ENCODE measurements at places on chromosomes 11 and 22.

GRCh38 chr11:2737226-2737590 lies 37.4 kb upstream of the KCNQ1OT1 start:
- no peak for DNase-seq

DNA sequence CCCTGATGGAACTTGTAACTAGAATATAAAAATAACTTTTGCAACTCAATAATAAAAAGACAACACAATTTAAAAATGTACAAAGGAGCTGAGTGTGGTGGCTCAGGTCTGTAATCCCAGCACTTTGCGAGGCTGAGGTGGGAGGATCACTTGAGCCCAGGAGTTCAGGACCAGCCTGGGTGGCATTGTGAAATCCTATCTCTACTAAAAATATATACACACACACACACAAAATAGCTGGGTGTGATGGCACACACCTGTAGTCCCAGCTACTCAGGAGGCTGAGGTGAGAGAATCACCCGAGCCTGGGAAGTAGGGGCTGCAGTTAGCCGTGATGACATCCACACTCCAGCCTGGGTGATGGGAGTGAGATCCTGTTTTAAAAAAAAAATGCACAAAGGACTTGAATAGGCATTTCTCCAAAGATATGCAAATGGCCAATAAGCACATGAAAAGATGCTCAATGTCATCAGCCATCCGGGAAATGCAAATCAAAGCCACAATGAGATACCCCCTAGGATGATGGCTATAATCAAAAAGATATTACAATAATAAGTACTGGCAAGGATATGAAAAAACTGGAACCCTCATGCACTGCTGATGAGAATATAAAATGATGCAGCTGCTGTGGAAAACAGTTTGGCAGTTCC lies 59.8 kb upstream of the SEPTIN5 start:
- no peak for DNase-seq

DNA sequence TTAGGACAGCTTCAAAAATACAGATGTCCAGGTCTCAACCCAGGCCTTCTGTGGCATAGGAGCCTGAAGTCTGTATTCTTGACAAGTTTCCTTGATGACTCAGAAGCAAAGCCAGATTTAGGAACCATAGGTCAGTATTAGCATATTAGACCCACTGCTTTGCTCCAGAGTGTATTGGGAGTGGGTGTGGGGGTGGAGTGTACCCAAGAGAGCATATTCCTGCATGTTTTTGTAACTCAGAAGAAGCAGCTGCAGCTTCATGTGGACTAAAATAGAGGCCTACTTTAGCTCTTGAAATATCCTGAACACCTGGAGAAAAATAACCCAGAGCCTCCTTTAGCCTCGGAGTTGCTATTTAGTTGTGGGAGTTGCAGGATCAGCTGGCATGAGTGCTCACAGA lies 106.7 kb downstream of the CCDC81 start:
- DNase-seq, result no peak

- DNase-seq, result no peak
These were observed 404.5 kb downstream of the LARGE1 start for GRCh38 chr22:33515795-33516194.

- DNase-seq, result no peak
These were observed 339.5 kb upstream of the CADM1 start for GRCh38 chr11:115843685-115844084.

- no peak for DNase-seq
These were observed 864 bp upstream of the EHBP1L1 start for GRCh38 chr11:65574811-65575567.

DNA sequence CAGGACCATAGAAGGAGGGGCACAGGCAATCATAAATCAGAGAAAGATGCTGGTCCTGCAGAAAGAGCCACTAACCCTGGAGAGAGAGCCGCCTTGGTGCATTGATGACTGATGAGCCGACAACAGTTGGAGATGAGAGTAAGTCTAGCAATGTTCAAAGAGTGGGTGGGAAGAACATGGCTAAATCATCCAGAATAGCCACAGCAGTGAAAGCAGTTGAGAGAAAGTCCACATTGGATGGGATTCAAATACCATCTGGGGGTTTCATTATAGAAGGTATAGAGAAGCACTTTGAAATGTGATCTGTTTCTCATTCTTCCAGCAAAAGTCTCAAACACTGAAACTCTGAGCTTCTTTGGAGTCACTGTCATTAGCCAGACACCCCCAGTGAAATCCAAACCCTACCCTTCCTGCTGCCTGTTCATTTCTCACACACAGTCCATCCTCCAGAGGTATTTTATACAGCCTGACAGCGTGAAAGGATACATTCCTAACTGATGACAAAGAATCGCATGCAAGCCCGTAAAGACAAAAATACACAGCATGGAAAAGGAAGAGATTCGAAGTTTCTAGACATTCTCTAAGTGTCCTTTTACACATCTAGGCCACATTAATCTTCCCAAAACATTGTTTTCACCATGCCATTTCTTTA lies 303.1 kb upstream of the MPPED2 start:
- DNase-seq, result peak; percentile 22

DNA sequence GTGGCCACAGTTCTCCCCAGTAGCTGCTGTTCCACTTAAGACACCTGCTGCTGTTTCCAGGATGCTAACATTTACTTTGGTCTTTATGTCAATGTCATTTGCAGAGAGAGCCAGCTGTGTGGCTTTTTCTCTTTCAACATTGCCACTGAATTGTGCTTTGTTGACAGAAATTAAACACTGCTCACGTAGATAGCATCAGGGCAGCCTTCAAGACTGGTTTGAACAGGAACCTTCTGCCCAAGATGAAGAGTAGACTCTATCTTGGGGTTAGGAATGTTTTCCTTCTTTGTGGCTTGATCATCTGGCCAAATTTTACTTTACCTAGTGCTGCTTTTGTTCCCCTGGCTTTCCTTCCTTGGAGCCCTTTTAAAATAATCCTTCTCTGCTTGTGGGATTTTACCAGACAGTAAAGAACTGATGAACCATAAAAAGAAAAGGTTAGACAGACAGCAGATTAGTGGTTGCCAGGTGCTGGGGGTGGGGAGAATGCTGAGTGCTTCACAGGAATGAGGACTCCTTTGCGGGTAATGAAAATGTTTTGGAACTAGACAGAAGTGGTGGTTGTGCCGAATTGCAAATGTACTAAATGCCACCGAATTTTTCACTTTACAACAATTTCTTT lies 22.7 kb upstream of the XBP1 start:
- DNase-seq, result no peak

- DNase-seq, result peak; percentile 69
These were observed 113.5 kb downstream of the SLC1A2 start for GRCh38 chr11:35305670-35306382.

DNA sequence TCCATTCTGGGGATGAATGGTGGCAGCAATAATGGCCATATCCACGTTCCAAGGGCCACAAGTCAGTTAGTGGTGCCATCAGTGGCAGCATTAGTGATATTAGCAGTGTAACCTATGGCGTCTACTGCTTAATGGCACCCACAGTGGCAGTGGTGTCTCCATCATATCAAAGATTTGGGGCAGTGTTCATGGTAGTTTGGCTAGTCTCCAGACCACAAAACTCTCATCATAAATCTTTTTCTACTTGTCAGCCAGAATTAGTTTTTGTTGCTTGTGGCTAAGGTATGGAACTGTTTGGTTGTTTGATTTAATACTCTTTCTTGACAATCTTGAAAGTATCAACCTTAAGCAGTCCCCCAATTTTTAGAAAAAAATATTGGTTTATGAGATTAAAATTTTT lies 45.1 kb upstream of the DEUP1 start:
- no peak for DNase-seq

DNA sequence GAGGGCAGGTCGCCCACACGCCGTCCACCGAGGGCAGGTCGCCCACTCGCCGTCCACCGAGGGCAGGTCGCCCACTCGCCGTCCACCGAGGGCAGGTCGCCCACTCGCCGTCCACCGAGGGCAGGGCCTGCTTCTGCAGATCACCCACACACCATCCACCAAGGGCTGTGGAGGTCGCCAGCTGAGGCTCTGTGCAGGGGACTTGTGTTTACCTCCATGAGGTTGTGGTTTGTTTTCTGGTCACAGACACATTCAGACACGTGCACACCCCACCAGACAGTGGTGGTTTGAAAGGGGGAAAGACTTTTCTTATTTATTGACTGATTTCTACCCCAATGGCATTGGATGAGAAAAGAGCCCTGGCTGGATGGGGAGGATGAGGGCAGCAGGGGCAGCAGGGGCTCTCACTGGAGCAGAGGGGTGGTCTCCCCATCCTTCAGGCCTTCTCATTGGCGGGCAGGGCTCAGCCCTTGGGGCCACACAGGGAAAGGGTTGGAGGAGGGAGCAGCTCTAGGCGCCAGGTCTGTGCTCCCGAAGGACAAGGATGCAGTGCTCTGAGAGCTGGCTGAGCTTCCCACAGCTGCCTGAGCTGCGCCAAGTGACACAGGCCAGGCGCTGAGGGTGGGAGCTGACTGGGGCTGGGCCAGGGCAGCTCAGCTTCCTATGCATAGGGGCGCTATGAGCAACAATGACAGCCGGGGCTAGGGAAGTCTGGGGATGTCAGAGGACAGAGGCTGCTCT lies 252.6 kb upstream of the B3GAT1 start:
- no peak for DNase-seq

DNA sequence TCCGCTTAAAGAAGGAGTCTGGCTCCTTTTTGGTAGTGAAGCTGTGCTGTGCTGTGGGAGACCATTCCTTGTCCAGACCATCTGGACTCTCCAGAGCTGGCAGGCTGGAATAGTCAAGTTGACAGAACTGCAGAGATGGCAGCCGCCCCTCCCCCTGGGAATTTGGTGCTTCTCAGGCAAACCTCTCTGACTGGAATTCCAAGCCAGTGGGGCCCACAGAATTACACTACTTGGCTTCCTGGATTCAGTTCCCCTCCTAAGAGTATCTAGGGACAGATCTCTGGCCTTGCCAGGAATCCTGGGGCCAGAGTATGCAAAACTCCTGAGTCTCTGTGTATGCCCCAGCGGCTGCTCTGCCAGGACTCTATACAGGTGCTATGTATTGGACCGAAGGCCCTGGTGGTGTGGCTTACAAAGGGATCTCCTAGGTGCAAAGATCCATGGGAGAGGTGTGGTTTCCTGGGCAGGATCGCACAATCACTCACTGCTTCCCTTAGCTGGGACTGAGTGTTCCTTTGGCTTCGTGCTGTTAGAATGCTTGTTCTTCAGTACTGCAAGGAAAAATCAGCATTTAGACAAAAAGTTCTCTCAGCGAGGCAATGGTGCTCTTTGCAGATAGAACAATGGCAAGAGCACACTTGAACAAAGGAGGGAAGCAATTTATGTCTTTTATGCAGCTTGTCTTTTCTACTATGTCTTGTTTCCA lies 86.8 kb downstream of the PRMT3 start:
- no peak for DNase-seq

GRCh38 chr11:12698048-12698447 lies 23.8 kb downstream of the TEAD1 start:
- no peak for DNase-seq

DNA sequence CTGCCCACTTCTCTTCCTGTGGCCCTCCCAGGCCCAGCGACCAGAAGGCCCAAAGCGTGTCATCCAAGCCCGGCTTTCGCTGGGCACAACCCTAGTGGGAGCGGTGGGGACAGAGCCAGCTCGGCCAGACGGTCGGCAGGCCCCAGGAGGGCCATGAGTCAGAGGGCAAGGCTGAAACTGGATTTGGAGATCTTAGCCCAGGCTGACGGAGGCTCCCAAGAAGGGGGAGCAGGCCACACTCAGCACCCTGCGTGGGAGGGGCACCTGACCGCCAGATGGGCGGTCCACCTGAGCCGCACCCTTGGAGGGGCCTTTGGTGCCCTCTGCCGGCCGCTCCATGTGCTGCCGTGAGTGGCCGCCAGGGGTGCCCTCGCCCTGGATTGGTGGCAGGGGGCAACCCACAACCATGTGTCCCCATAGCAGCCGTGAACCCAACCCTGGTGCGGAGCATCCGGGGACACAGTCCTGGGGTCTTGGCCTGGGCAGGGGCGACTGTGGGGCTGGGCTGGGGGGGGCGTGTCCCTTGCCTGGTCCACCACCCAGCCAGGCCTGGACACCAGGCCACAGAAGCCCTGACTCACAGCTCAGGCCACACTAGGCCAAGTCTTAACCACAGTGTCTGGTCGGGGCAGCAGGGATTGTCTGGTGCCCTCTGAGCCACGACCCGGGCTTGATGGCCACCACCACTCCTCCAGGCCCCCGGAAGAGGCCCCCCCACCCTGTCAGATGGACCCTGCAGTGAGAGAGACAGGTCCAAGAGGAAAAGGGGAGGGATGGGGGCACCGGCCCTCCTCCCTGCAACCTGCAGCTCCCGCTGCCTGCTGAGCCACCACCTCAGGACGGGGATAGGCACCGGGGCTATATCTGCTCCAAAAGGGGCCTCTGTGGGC lies 19.2 kb upstream of the TALDO1 start:
- peak; percentile 62 for DNase-seq

DNA sequence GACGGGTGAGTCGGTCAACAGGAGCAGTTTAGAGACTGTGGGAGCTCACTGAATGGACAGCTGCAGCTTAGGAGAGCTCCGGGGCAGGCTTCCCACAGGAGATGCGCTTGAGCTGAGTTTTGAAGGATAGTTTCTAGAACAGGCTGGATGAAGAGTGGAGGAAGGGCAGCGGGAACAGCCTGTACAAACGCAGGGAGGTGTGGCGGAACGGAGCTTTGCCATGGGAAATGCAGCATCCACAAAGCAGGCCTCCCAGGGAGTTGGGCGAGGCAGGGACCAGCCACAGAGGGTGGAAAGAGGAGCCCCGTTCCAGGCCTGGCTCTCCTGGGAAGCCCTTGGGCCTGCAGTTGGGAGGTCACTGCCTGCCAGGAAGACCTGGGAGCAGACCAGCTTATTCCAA lies 26.8 kb upstream of the TEF start:
- no peak for DNase-seq

DNA sequence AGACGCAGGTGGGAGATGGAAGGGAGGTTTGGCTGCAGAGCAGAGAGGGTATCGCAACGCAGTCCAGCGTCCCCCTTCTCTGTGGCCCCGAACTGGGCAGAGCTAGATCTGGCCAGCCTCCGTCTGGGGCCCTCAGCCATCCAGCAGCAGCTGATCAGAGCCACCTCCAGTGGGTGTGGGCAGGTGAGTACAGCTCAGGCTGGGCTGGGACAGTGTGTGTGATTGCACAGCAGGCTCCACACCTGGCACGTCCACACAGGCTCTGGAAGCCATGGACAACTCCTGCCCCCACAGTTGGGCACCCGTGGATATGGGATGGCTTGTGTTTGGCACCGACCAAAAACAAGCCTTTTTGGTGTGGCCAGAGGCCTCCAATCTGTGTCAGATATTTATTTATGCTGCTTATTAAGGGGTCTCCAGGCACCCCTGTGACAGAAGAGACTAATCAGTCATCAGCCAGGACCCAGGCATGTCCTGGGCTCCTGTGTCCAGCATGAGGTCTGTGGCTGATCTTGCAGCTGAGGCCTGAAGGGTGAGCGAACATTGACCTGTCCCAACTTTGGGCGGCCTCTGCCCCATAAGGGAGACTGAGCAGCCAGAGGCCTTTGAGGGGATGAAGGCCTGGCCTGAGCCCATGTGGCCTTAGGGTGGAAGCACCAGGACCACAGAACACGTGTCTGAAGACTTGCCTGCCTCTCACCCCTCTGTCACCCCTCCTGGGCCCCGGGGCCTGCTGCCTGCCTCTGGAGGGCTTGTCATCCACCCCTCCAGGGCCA lies 18.6 kb downstream of the POLR3H start:
- DNase-seq, result no peak

- DNase-seq, result peak; percentile 28
These were observed 12.6 kb upstream of the GLYATL1 start for GRCh38 chr11:58926695-58927094.

All from fibroblast of pulmonary artery (primary cell).